AG08395 (cell line): ENCODE measurements at places on chromosomes 1 and 21.

- DNase-seq = no peak
Measured at GRCh38 chr1:34292472-34292871, 115.8 kb downstream of the C1orf94 start.

DNA sequence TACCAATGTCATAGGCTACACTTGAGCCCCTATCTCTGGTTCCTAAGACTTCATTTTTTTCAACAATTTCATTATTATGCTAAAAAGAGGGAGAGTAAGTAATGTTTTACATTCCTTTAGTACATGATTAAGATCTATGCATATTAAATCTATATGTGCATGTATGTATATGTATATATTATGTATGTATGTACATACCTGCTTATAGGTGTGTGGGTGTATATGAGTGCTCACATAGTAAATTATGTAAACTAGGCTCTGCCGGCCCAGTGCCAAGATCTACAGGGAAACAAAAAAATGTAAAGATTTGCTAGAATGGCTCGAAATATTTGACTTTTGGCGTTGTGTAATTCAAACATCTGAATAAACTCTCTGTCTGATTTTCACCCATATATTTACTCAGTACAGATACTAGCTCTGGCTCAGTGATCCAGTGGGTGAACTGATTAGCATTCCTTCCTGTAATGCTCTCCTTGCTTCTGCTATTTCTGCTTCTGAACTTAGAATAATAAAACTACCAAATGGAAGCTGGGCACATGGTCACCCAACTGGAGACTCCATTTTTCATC, 113.1 kb upstream of the FGGY start:
- DNase-seq = no peak

- no peak for DNase-seq
Measured at GRCh38 chr1:45116340-45116739, 90.1 kb downstream of the ZSWIM5 start.

DNA sequence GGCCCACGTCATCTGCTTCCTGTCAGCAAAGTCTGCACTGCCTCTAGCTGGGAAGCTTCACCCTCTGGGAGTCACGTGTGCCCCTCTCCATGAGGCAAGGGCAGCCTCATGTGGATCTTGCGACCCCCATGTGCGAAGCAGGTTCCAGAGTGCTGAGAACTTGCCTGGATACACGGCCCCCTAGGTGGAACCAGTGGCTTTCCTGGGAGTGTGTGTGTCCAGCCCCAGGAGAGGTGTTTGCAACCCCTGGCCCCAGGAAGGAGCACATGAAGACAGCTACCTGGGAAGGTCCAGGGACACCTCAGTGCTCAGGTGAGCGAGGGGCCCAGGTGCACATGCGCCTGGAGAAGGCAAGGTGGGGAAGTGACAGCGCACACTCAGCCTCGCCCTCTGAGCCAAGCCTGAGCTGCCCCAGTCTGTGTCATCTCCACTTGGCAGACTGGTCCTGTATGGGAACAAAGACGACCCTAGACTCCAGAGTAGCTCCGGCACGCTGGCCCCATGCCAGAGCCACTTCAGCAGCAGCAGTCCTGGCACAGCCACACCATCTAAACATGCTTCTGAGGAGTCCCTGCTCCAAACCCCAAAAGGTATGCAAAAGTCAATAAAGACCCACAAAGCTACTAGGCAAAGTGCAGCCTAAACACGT, 8.9 kb downstream of the LSS start:
- DNase-seq = no peak

DNA sequence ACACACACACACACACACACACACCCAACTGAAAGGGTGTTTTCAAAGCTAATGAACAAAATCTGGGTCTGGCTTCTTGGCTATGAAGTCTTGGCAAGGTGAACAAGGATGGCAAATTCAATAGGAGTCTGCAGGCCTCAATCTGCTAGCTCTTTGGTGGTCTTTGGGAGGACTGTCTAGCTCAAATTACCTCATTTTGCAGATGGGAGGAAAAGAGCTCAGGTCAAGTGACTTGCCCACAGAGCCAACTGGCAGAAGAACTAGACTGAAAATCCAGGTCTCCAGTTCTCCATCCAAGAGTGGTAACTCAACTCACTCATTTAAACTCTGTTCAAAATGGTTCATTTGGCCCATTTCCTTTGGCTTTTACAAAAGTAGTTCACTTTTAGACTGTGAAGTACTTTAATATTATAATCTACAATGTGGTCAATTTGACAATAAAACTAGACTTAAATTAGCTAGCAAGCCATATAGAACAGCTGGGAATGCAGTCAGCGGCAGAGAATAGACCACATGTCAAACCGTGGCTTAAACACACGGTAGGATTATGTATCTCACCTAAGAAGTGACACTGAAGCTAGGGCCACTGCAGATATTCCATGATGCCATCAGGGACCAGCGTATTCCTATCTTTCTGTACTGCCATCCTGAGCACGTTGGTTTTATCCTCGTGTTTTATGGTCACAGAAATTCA, 112.9 kb downstream of the APP start:
- DNase-seq = no peak

- no peak for DNase-seq
Measured at GRCh38 chr1:210257698-210258529, 25.3 kb downstream of the SERTAD4 start.

- no peak for DNase-seq
Measured at GRCh38 chr1:207787776-207788175, 35.9 kb downstream of the CD46 start.

DNA sequence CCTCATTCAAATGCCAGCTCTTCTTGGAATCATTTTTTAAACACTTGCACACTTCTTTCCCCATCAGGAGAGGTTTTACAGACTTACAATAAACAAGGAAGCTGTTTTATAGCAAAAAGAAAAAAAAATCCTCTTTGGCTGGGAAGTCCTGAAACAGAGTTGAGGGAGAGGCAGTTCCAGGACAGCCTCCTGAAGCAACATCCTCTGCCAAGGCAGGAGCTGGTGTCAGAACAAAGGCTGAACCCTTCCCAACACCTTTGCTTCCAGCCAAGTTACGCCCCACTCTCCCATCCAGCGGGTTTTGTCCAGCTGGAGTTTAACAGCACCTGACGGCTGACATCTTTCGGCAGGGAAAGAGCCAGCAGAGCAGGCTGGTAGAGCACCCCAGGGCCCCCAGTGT, 287.8 kb downstream of the RRAGC start:
- DNase-seq = no peak

DNA sequence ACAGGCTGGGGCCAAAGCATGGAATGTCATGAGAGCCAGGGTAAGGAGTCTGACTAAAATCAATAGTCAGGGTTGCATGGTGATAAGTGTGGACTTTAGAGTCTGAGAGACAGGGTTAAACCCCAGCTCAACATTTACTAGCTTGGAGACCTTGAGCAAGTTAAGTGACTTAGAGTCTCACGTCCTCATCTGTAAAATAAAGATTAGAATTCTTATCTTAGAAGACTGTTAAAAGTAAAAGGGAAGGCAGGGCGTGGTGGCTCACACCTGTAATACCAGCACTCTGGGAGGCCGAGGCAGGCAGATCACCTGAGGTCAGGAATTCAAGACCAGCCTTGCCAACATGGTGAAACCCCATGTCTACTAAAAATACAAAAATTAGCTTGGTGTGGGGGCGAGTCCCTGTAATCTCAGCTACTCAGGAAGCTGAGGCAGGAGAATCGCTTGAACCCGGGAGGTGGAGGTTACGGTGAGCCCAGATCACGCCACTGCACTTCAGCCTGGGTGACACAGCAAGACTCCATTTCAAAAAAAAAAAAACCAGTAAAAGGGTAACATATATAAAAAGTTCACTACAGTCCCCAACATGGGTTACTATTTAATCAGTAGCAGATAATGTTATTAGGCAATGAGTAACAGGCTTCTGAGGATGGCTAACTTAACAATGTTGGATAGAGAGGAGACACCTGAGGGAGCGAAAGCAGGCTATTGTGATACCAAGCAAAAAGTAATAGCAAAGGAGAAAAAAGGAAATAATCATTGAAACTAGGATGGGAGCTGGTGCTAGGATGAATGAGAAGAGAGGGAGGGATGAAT, 20.8 kb downstream of the TMCO1 start:
- DNase-seq = no peak

DNA sequence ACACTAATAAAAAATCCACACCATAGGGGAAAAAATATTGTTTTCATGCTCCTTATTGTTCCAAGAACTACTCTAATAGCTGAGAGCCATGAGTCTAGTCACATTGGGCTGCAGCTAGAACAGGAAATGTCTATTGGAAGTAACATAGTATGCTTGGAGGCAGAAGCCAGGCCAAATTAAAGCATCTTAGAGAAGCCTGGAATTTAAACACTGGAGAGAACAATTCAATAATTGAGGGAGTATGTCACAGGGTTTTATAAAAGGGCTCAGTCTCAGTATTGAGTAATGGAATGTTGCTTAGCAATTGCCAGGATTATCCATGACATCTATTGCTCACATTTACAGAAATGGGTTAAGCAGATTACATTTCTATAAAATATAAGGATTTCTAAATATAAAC, 471.3 kb downstream of the LMO4 start:
- no peak for DNase-seq

DNA sequence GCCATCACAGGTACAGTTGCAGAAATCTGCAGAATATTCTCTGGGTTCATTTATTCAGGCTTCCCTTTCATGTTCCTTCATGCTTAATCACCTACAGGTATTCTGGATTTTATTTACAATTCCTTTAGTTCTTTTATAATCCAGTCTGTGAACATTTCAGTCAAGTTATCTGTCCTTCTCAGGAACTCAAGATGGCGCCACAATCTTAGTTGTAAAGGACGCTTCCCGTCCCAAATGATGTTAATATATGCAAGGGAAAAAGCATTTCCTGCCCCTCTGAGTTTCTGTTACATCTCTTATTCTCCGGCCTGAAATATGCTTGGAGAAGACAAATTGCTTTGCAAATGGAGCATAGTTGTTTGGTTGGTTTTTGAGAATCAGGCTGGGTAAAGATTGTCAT, 19.3 kb downstream of the F3 start:
- no peak for DNase-seq

DNA sequence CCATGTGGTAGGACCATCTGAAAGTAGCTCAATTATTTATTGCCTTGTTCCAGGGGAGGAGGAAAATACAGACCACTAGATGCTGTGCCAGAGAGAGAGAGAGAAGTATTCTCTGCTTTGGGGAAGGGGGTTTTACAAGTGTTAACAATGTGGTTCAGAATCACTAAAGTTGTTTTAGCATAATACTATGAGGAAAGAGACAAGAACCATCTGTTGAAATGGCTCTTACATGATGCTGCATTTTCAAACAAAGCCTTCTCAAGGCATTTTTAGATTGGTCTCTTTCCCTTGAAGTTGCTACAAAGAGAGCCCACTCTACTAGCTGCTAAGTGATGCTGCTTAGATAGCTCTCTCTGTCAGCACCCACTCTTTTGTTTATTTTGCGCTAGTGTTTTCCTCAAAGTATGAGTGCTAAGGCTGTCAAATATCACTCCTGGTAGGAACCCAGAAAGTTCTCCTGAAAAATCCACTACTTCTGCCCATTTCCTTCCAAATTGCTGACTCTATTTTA, 255.1 kb downstream of the NFIA start:
- DNase-seq = no peak

DNA sequence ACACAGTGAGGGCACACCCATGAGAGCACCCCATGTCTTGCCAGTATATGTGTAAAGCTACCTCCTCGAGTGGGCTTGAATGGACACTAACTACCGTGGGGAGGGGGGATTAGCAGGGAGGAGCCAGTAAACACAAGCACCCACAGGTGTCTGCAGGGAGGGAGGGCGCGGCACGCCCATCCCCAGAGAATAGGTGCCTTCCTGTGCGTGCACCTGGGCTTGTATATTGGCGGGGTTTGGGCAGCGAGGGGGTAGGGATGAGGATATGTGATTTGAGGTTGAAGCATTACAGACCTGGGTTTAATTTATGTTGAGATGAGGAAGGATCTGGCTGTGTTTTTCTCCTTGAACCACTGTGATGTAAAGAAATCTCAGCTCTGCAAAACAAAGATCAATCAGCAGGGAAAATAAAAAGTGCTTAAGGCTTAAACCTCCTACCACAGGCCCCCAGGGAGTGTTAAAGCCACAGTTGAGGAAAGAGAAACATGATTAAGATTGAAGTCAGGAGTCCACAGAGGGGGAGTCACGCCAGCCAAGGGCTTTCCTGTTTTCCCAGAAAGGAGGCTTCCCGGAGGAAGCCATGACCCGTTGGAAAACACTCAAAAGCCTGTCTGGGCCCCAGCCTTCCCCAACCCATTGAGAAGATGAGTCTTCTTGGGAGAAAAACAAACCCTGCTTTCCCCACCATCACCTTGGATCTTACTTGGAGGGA, 80.0 kb downstream of the CAMK2N1 start:
- DNase-seq = peak; percentile 73

DNA sequence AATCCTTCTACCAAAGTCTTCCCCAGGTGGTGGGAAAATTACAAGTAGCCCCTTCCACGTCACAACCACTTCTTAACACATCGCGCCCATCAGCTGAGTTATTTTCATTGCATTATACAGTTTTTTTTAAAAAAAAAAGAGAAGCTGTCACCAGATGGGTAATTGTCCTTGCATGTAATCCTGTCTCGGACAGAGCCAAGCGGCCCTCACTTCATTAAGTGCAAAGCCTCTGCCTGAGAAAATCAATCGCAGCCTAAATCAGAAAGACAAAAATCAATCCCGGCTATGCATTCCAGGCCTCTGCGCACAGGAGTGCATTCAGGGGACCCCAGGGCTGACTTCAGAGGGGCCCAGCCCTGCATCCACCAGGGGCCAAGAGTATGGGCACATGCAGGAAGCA, 538.9 kb downstream of the NPHP4 start:
- DNase-seq = no peak

- DNase-seq = peak; percentile 20
Measured at GRCh38 chr1:21651214-21652042, 17.7 kb downstream of the RAP1GAP start.

DNA sequence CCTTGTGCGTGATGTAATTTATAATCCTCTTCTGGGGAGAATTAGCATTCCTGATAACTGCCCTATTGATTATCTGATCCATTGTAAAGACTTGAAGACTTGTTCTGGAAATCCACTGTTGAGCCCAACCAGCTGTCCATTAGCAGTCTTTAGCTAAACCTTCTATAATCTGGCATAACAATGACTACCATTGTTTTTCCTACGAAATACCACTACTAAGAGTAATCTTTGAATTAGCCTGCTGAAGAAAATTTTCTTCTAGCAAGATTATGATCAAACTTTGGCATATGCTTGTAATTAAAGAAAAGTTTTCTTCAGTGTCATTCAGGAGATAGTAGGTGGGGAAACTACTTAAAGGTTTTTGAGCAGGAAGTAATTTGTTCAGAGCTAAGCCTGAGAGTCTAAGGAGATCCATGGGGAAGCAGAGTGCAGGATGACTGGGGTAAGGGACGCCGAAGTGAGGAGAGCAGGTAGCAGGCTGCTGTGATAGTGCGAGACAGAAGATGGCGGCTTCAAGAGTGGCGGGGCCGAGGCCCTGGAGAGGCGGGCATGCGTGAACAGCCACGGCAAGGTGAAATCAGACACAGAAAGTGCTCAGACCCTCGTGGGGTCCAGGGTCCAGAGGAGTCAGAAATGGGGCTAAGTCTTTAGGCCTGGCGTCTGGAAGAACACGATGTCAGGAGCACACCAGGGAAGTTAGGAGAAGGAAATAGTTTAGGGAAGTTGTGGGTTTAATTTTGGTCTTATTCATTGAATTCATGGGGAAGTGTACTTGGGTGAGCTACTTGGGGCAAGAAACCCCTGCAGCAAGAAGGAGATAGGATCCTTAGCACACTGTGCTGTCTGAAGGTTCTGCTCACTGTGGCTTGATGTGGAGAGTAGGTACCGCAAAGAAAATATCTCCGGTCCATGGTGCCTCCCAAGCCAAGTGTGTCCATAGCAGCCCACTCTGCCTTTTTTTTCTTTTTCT, 112.6 kb upstream of the ADAR start:
- DNase-seq = no peak

GRCh38 chr1:177130451-177130945, 34.0 kb downstream of the ASTN1 start:
- no peak for DNase-seq
